Endothelial cell (in vitro differentiated cells): ENCODE measurements at places on chromosomes 4 and X.

DNA sequence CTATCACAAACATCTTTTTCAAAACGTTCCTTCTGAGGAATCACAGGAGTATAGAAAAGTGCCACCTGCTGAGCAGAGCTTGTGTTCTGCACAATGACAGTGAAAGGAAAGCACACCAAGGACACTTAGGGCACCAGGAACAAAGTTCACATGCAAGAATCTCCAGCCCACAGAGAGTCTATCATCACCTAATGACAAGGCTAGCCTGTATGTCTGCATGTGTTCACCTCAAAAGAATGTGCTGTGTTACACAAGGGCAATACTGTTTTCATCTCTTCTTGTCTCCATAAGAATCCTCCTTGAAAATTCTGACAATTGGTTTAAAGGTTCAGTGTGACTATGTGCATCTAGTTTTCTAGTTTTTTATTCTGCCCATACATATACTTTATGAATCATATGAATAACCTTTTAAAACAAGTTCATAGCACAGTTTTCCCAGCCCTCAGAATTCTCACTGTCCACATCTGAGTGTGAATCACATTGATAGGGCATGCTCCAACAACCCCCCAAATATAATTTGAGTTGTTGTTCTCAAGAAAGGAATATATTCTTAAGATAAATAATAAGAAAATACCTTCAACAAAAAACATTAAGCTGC lies 118.0 kb downstream of the PWWP3B start:
- no peak for DNase-seq

DNA sequence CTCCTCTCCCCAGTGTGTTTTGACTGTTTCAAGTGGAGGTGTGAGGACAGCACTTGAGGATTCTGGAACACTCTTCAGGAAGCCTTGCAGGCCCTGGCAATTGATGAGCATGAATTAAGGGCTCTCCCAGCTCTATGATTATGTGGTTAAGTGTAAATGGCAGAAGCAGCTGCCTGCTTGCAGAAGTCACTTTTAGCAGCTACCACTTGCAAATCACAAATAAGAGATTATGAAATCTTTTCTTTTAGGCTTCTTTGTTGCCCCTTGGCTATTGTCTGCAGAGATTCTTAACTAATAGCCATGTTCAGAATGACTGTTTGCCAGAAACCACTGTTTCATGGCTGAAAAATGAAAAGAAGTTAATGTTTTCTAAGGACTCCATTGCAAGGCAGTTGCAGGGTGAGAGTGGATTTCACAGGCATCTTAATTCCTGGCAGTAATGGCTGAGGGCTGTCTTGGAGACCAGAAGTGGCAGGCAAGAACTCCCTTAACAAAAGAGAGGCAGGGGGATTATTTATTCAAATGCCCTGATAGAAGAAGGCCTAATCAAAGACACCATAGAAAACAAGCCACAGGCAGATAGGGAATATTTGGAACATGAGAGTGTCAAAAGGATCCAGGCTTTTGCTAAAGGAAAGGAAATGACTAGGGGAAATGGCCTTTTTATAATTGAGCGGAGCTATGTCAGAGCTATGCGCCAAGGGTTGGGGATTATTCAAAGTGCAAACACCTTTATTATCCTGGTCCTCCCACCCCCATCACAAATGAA lies 8.3 kb upstream of the HOPX start:
- no peak for DNase-seq

DNA sequence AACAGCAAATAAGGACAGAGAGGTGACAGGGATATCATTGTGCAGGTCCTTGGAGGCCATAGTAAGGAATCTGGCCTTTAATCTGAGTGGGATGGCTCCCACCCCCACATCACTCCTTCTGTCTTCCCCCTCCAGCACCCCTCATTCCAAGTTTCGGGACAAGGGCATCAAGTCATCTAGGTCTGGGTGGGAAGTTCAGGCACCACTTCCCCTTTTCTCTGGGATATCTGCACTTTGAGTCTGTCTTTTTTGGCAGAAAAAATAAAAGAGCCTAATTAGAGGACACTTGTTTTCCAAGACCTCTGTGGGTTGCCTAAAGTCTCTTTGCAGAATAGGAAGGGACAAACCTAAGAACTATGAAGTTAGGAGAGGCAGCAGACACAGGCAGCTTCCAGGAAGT lies 60.1 kb downstream of the FUNDC1 start:
- no peak for DNase-seq

GRCh38 chr4:34220601-34221000 lies 2023.7 kb downstream of the ARAP2 start:
- no peak for DNase-seq

GRCh38 chrX:111483881-111484280 lies 27.6 kb upstream of the SERTM2 start:
- no peak for DNase-seq

- no peak for DNase-seq
These were observed 6.9 kb upstream of the RAP2C start for GRCh38 chrX:132226169-132226568.

DNA sequence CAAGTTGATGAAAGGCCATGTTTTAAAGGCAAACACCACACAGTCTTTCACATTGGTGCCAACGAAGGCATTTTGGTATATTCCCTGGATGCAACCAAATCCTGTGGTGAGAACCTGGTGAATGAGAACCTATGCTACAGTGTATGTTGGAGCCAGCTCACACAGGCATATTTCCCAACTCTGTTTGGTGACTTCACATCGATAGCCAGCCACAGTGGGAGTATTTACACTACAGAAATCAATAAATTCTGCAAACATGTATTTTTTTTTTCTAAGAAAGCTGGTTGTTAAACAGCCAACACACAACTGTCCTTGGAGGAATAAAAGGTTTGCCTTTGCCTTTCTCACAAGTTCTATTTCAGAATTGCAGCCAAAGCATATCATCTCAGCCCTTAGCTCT lies 691.0 kb downstream of the GRID2 start:
- no peak for DNase-seq

DNA sequence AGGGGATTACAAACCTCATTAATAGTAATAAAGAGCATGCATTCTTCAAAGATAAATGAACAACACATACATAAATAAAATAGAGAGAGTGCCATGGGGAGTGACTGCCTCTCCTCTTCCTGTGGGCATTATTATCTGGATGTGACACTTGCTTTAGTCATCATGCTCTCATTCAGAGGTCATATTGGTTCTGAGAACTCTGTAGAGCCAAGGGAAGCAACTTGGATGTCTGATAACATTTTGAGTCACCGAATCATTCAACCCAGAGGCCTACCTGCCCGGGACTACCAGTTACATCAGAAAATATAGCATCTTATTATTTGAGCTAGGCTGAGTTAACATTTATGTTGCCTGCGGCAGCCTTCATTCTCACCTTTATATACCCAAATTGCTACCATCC lies 489.5 kb downstream of the STIM2 start:
- no peak for DNase-seq

GRCh38 chrX:133947996-133948395 lies 37.4 kb downstream of the GPC3 start:
- no peak for DNase-seq

DNA sequence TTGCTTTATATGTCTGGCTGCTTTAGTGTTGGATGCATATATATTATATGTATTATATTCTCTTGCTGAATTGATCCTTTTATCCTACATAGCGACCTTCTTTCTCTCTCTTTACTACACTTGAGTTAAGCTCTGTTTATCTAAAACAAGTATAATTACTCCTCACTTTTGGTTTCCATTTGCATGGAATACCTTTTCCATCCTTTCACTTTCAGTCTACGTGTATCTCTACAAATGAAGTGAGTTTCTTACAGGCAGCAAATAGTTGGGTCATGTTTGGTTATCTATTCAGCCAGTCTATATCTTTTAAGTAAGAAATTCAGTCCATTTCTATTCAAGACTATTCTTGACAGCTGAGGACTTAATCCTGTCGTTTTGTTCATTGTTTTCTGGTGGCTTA lies 167.5 kb upstream of the USP38 start:
- DNase-seq, result no peak

- no peak for DNase-seq
These were observed 198.6 kb downstream of the MAGEB5 start for GRCh38 chrX:26414534-26414933.

DNA sequence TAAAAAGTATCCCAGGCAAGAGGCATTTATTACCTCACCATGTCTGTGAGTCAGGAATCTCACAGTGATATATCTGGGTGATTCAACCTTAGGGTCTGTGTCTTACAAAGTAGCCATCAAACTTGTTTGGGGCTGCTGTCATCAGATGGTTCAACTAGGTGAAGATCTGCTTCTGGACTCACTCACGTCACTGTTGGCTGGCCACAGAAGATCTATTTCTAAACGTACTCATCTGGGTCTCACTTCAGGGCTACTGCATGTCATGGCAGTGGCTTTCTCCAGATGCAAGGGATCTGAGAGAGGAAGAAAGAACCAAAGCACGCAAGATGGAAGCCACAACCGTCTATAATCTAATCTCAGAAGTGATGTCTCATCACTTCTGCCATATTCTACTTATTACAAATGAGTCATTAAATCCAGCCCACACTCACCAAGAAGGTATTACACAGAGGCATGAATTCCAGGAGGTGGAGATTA lies 267.8 kb upstream of the ANKRD50 start:
- no peak for DNase-seq

GRCh38 chr4:159117968-159118367 lies 15.1 kb downstream of the RAPGEF2 start:
- no peak for DNase-seq

GRCh38 chr4:177759729-177760128 lies 317.5 kb upstream of the AGA start:
- DNase-seq, result no peak
